Activated CD8-positive, alpha-beta T cell treated with anti-CD3 and anti-CD28 coated beads, Interleukin-2, amount 10 ng/mL, durations not matched to agents 7 days and 5 days (primary cell): ENCODE measurements at places on chromosomes 2 and 18. TPM values are rescaled to one million over a fixed set of nuclear protein-coding genes. Genes with fewer than 3 reads are reported as not detected.

- no peak for DNase-seq
Observed at GRCh38 chr2:224272237-224272910, 129.5 kb downstream of the FAM124B start.

- DNase-seq = no peak
Observed at GRCh38 chr2:143480601-143481236, 351.5 kb downstream of the ARHGAP15 start.

GRCh38 chr2:183207110-183207509, 82.9 kb downstream of the NUP35 start:
- no peak for DNase-seq

DNA sequence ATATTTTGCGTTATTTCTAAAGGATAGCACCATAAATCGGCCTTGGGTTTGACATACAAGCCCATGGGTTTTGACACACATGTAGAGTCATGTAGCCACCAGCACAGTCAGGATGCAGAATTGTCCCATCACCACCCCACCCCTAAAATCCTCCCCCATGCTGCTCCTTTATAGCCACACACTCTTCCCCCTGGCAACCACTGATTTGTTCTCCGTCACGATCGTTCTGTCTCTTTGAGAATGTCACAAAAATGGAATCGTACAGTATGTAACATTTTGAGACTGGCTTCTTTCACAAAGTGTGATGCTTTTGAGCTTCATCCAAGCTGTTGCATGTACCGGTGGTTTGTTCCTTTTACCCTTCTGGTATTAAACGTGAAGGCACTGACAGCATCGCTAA, 39.1 kb downstream of the CRACDL start:
- no peak for DNase-seq

Gene TBC1D8
- 0.29 TPM for total RNA-seq

Gene UGT1A3
- total RNA-seq = not detected

Gene GALNT14
- total RNA-seq = not detected
